Cardiac muscle cell (in vitro differentiated cells and primary cell): ENCODE measurements at places on chromosomes 2 and 18.

DNA sequence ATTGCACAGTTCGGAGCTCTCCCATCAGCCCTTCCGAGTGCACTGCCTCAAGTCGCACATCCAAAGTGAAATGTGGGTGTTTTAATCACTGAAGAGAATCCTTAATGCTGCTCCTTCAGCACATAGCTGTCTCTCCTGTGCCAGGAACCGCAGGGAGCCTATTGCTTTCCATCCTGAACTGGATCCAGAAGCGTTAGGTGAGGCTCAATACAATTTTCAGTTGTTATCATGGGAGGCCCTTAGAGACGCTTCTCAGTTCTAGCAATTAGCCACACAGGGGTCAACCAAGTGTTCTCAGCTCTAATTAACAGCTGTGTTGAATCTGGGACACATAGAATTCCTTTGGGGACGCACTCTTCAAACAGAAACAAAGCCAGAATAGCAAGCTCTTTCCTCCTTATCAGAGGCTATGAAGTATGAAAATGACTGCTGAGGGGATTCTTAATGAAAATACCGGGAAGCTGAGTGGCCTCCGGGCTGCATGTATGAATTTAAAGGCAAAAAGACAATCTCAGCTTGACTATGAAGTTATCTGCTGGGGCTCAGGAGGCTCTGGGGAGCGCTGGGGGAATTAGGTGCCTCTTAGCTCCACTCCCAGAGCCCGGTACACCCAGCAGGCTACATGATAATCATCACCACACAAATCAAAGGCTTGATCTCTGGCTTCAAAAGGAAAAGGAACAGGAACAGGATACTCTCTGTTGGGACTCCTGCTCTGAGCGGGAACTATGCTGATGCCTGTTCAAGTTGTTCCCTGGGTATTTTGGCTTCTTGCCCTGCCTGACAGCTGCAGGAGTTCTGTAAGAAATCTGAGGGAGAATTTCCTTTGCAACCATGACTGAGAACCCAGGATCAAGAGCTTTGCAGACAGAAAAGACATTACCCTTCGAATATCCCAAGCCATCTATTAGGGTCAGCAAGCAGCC, 55.4 kb upstream of the NCOA1 start:
- H3K36me3 ChIP-seq: no peaks in the 10 kb centered on the region
- no peaks in the 10 kb centered on the region for H3K4me1 ChIP-seq
- DNase-seq: peak; percentile 43

GRCh38 chr2:185388226-185388625, 350.4 kb upstream of the FSIP2 start:
- no peaks in the 10 kb centered on the region for H3K27me3 ChIP-seq
- no peak overlapping the region for H3K4me3 ChIP-seq
- DNase-seq: no peak
- H3K4me1 ChIP-seq: no peaks in the 10 kb centered on the region
- H3K36me3 ChIP-seq: no peaks in the 10 kb centered on the region

DNA sequence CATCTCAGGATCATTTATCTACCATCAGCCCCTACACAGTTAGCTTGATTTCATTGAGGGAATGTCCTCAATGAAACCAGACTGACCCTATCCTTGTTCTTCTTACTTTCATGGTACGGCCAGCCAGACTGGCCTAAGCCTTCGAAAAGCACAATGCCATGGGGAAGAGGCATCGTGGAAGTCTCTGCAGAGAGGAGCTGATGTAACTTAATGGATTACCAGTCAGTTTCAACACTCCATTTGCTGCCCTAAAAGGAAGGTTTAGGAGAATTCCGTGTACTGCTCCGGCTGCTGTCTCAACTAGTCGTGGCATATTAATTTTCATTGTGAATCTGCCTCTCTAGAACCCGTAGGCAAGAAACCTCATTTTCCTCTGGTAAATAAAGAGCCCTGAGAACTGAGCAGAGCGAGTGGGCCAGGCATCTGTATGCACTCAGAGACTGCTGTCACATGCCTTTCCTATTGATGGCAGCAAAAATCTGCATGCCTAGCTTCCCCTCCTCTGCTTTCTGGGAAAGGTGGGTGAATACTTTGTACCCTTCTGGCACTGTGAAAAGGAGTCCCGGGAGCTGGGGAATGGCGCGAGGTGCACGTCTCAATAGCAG, 184.9 kb downstream of the KLHL29 start:
- no peak overlapping the region for H3K4me3 ChIP-seq
- H3K27ac ChIP-seq: no peak overlapping the region
- H3K36me3 ChIP-seq: no peaks in the 10 kb centered on the region

DNA sequence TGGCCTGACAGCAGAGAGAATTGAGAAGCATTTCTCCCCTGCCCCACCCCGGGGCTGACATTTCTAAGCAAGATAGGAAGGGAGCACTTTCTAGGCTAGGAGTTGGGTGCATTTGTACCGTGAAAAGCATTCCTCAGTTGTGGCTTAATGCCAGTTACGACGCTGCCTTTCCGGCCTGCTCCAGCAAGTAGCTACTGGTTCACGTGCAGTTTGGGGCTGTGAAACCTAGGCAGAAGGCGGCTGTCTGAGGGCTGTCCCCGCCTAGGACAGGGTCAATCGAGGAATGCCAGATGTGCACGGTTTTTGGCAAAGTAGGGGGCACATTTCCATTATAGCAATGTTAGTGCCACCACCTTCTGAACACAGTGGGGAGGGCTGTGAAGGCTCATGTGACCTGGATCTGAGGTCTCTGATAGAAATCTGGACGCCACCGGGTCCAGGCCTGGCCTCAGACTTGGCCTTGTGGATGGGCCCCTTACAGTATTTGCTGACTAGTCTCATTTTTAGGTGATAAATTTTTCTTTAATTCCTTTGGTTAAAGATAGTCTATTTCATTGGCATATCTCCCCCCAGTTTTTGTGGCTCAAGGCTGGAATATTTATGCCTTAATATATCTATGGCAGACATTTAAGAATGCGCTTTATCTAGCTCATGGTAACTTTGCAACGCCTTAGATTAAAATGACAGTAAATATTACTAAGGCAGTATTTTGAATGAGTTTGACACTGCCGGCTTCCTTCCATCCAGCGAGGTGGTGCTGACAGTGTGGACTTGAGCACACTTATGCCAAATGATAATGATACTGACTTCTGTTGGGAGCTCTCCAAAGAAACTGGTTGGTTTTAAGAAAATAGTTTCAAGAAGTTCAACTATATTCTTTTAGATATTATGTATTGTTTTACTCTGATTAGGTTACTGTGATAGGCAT, 78.7 kb downstream of the LPIN1 start:
- peaks cover 26% of the 10 kb centered on the region for H3K36me3 ChIP-seq
- peaks cover 16% of the 10 kb centered on the region for H3K4me1 ChIP-seq

GRCh38 chr2:114457956-114458355, 15.5 kb downstream of the DPP10 start:
- H3K36me3 ChIP-seq: no peaks in the 10 kb centered on the region
- H3K4me3 ChIP-seq: no peak overlapping the region
- no peak overlapping the region for H3K27ac ChIP-seq
- DNase-seq: no peak

DNA sequence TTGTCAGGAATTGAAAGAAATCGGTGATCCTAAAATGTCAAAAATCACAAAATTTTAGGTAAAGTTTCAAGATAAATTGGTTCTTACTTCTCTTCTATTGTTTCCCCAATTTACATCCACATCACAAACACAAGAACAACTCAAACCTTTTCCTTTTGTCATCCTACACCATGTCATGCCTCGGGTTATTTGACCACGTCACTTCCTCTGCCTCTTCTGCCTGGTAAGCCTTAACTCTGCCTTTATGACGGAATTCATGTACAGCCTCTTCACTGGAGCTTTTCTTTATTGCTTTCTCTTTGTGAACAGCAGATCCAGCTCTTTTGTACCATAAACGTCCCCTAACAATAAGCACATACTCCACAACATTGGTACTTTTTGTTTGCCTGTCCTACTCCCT, 258.0 kb downstream of the DPP10 start:
- H3K27ac ChIP-seq: no peak overlapping the region
- no peak for DNase-seq

- peak overlapping the region; percentile 97 for H3K4me3 ChIP-seq
- H3K27me3 ChIP-seq: peaks cover 57% of the 10 kb centered on the region
- no peak for DNase-seq
- H3K36me3 ChIP-seq: no peaks in the 10 kb centered on the region
- no peak overlapping the region for H3K27ac ChIP-seq
These were observed 2.3 kb downstream of the PTGR3 start for GRCh38 chr18:75206452-75207309.
